ENCODE measurements at places on chromosomes 6 and 20.

DNA sequence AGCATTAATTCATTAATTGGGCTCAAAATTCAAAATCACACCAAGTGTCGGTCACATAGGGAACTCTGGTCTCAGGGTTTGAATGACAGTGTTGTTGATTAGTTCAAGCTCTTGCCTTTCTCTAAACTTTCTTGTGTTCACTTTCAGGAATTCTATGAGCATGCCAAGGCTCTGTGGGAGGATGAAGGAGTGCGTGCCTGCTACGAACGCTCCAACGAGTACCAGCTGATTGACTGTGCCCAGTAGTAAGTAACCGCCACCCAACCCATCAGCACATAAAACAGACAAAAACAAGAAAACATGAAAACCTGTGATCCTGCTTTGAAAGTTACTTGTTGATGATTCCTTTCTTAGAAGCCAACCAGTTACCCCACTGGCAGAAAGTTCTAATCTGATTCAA is 52.7 kb downstream of the GNAS start:
- DNase-seq, result no peak

GRCh38 chr20:44104798-44105517 is 82.0 kb downstream of the JPH2 start:
- DNase-seq, result no peak

DNA sequence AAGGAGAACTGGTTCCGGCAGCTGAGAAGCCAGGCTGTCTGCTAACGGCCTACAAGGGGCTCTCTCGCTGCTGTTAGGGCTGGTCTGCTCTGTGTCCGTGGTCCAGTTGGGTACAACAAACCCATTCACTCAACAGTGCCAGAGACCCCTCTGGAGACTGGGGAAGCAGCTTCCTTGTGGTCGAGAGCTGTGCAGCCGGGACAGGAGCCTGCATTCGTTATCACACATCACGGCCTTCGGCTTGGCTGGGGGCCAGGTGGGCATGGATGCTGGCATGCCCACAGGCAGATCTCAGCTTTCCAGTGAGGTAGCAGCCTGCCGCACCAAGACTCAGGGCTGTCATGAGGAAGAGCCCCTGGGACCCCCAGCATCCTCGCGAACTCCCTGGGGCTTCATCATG is 124.7 kb downstream of the PREX1 start:
- no peak for DNase-seq

DNA sequence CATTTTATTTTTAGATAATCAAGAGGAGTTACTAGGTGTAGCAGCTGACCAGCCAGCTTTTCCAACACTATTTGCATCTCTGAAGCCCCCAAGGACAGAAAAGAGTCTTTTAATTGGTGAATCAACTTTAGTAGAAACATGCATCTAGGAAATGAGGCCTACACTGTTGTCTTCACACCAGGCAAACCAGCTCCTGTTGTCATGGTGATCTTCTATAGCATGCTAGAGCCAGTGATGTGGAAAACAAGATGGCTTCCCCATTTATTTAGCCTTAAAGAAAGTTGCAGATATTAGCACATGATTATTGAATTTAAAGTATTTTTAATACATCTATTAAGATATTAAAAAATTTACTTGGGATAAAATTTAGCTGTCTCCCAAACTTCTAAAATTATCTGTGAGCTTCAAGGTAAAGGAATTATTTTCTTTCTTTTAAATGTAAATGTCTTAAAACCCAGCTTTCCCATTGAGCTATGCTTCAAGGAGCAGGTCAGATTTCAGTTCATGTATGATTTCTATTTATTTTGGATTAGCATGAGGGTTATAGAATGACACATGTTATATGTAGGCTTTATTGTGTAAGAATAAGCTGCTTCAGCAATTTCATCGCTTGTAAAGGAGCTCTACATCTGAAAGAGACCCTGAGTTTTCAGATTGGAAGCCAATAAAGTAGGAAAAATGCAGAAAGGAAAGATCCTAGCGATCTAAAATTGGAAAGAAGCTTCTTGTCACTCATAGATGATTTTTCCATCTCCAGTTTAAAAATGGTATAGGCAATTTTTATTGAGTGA is 564.9 kb upstream of the CITED2 start:
- DNase-seq, result no peak

DNA sequence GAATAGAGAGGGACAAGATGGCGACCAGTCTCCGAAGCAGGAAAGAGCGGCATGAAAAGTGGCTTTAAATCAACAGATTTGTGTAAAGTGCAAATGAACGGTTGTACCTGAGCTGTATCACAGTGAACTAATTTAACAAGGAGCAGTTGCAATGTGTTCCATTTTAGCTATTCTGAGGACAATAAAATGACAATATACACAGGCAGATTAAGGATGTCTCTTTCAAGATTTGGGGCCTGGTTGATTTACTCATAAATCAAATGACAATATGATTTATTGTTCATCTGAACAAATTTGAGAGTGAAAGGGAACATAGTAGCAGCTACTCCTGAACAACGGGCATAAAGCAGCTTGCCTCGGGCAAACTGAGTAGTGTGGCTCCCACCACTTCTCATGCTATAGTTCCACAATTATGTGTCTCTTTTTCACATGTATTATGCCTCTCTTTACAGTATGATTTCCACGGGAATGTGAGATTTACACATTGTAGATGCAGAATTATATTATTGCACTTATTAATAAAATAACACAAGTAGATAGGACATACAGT is 204.1 kb upstream of the AGPAT4 start:
- DNase-seq, result no peak

GRCh38 chr6:11460837-11461661 is 76.5 kb upstream of the TMEM170B start:
- no peak for DNase-seq

All from T-helper 1 cell (primary cell).